ENCODE measurements at places on chromosomes 12 and 14.

DNA sequence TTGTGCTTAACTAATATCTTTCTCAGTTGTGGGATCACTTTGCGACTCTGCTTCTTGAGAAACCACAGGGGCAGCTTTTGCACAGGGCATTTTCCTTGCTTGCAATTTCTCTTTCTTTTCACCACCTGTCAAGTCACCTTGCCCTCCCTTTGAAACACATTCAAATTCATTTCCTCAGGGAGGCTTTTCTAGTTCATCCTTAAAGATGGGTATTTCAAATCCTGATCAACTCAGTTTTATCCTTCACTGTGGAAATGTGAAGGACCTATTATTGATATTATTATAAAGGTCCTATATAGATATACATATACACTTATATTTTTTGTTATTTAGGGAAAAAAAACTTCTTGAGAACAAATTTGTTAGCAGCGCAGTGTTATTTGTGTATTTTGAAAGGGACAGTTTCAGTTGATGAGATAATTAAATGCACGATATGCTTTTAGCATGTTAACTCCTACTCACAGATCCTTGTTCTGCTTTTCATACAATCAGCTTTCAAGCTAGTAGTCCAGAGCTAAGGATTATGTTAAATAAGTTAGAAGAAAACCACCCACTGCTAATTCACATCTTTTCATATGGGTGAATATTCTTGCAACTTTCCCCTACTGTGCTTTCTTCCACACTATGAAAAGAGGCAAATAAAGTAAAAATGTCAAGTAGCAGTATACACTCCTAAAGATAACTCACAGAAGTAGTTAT lies 501.4 kb upstream of the RGS6 start:
- no peak for DNase-seq

DNA sequence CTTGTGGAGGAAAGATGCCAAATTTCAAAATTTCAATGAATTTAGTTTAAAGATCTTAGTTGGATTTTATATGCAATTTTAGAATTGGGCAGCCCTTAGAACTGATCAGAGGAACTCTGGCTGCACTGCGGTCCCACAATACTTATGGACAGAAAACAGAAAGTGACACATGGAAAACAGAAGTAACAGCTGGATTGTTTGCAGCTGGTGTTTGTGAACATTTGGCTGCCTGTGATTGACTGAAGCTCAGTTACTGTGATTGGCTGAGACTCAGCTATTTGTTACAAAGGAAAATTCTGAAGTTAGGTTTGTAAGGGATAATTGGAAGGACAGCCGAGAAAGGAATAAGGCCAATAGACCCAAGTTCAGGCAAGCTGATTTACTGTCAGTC lies 10.0 kb upstream of the KRT86 start:
- no peak for DNase-seq

- DNase-seq: no peak
Measured at GRCh38 chr12:92466391-92467305, 236.1 kb upstream of the PLEKHG7 start.

DNA sequence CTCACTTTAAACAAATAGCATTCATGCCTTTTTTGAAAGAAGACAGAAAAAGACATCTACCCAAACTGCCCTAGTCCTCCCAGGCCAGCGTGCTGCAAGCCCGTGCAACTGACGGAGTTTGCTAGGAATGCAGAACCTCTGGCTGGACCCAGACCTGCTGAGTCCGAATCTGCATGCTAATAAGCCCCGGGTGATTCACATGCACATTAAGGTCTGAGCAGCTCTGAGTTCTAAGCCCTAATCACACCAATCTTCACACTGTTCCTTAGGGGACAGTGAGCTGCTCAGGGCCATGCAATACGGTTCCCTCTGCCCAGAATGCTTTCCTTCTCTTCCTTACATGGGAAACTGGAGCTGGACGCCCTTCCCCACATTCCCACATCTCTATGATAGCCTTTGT lies 25.2 kb downstream of the HAL start:
- DNase-seq: no peak

Measured in fibroblast of skin of right biceps (primary cell).